Spinal cord (tissue), 10 donors: ENCODE measurements at places on chromosomes 16 and 17. TPM values are rescaled to one million over a fixed set of nuclear protein-coding genes. Genes with fewer than 3 reads are reported as not detected.

Gene SGCA
- total RNA-seq, result 0.99 TPM

Gene GDPD3
- total RNA-seq, result 1.2 TPM

Gene CCDC40
- total RNA-seq, result 6.9 TPM

Gene NPEPPS
- total RNA-seq, result 192 TPM

Gene CCDC102A
- total RNA-seq, result 17.7 TPM

Gene NT5M
- total RNA-seq, result 7.7 TPM

Gene TNRC6A
- 82.0 TPM for total RNA-seq

Gene DRC7
- total RNA-seq, result 0.69 TPM

Gene ARHGDIG
- total RNA-seq, result 50.4 TPM

Gene PYDC1
- not detected for total RNA-seq

Gene CTDNEP1
- 47.9 TPM for total RNA-seq

Gene TRIM16
- total RNA-seq, result 36.1 TPM

Gene CHST6
- total RNA-seq, result 7.9 TPM

Gene CRHR1
- total RNA-seq, result 3.2 TPM
